Right hindlimb (tissue), 1 donor: ENCODE measurements at places on chromosomes 2 and 18.
A peak's percentile ranks its signal among the peaks of the same experiment; 100 is the strongest.

DNA sequence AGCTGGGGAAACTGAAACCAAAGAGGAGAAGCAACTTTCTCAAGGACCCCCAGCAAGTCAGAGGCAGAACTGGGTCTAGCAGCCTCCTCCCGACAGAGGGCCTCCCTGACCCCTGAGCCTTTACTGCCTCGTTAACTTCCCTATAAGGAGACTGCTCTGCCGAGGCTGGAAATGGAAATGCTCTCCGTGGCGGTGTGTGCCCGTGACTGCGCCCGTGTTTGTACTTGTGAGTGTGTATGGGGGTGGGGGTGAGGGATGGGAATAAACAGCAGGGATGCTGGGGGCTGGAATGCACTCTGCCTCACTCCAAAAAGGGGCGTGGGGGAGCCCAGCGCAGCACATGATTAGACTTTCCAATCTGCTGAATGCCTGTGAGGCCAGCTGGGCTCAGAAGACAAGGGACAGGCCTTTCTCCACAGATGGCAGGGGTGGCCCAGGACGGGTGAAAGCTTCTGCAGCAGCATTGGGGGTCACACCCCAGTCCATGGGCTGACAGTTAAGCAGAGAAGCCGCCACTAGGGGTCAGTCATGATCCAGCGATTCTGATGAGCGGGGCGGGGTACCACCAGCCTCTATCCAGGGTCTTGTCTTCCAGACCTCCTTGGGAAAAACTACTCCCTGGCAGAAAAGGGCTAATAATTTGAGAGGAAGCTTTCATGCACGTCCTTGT is 26.8 kb downstream of the MPHOSPH10 start:
- peak; percentile 46 for DNase-seq

DNA sequence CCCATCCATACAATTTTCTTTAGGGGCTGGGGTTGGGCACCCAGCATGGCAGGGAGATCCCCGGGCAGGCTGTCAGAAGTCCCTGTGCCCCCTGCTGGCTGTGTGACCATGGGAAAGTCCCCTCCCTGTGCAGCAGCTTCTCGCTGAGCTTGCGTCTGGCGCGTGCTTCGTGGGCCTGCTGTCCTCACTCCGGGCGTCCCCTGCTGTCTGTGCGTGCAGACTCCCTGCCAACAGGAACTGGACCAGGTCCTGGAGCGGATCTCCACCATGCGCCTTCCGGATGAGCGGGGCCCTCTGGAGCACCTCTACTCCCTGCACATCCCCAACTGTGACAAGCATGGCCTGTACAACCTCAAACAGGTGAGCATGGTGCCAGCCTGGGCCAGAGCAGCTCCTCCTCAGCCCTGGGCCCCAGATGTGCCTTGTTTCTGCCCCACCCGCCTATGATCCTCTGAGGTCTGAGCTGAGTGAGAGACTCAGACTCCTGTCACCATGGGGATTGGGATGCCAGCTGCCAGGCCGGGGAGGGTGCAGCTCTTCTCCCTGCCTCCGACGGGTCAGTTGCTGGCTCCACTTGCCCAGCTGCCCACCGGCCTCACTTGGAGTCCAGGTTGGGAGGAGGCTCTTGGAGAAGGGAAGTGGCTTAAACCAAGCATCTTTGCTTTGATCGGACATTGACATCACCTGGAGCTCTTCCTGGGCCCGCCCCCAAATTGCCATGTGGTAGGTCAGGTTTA is 28.6 kb downstream of the IGFBP2 start:
- DNase-seq = no peak

GRCh38 chr2:168642873-168643272 is 159.6 kb upstream of the NOSTRIN start:
- DNase-seq = no peak

GRCh38 chr2:194271293-194271961 is 1385.6 kb upstream of the SLC39A10 start:
- DNase-seq = no peak

DNA sequence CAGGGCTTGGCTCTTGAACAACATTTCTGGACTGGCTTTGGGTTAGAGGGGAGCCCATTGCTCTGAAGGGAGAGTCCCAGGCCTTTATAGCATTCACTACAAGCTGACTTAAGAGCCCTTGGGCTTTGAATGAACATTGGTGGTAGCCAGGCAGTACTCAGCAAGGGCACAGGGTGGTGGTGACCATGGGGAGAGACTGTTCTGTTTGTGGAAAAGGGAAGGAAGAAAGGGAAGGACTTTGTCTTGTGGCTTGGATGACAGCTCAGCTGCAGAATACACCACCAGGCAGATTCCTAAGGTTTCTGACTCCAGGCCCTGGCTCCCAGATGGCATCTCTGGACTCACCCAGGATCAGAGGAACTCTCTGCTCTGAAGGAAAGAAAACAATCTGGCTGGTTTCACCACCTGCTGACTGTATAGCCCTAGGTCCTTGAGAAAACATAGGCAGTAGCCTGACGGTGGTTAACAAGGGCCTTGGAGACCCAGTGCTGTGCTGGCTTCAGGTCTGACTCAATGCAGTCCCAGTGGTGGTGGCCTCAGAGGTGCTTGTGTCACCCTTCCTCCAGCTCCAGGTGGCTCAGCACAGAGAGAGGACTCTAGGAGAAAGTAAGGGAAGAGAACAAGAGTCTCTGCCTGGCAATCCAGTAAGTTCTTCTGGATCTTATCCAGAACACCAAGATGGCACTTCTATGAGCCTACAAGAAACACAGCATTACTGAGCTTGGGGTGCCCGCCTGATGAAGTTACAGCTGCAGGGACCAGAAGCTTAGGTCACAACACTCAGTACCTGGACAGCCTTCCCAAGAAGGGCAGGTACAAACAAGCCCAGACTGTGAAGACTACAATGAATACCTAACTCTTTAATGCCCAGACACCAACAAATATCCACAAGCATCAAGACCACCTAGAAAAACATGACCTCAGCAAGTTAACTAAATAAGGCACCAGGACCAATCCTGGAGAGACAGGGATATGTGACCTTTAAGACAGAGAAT is 16.4 kb upstream of the ABCB11 start:
- no peak for DNase-seq

DNA sequence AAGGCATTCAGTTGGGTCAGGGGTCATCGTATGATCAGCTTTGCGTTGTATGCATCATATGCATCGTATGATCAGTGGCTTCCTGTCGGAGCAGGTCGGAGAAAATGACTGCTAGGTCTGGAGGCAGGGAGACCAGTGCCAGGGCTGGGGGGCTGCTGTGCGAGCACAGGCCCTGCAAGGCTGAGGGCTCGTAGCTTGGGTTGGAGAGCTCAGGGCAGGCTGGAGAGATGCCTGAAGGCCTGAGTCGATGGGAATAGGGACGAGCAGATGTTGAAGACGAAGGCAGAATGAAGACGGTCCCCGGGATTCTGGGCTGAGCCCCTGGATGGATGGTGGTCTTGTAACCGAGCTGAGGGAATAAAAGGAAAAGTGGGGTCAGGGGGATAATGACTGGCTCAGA is 25.3 kb upstream of the ACKR3 start:
- no peak for DNase-seq

- peak; percentile 73 for DNase-seq
Measured at GRCh38 chr2:216802516-216803215, 57.2 kb downstream of the TNP1 start.

- DNase-seq = no peak
Measured at GRCh38 chr18:6784046-6784445, 54.5 kb downstream of the ARHGAP28 start.

GRCh38 chr2:205187731-205188130 is 494.6 kb upstream of the NRP2 start:
- no peak for DNase-seq

DNA sequence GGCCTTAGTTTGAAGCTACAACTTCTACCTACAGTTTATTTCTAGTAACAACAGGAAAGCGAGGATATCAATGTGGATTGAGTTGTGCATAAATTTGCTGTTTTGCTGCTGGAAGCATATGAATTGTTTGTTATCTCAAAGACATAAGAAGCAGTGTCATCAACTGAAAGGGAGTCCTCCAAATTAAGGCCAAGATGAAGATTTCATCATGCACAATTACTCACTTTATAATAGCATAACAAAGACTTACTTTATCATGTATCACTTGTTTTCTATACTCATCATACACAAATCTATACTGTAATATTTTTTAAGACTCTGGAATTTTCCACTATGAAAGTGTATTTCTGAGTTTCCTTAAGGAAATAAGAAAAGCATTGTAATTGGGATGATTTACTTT is 136.1 kb upstream of the FANCL start:
- DNase-seq = no peak
